ENCODE measurements at places on chromosomes 3 and 15.

DNA sequence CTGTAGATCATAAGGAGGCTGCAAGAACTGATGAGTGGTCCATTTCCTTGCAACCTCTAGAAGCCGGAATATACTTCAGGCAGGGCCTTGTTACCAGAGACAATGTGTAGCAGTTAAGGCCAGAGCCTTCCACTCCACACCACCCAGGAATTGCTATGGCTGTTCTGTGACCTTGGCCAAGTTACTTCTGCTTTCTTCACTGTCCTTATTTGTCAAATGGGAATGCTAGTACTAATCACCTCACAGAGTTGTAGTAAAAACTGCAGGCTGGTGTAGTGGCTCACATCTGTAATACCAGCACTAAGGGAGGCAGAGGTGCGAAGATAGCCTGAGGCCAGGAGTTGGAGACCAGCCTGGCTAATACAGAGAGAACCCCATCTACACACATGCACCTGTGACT, 28.7 kb upstream of the RPN1 start:
- DNase-seq, result no peak

DNA sequence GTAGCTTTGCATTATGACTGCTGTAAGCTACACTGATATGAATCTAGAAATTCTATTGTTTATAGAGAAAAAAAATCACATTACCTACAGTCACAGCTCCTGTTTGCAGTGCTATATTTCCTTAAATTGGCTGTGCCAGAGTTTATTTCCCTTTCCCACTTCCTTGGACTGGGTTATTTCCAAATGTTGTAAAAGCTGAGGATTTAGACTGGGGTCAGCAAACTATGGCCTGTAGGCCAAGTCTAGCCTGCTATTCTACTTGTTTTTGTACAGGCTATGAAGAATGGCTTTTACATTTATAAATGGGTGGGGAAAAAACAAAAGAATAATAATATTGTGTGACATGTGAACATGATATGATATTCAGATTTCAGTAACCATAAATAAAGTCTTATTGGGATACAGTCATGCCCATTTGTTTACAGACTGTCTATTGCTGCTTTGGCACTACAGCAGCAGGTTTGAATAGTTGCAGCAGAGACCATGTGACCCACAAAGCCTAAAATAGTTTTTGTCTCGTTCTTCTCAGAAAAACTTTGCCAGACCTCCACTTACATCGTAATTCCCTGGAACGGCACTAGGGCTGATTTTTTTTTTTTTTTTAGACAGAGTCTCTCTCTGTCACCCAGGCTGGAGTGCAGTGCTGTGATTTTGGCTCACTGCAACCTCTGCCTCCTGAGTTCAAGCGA, 7.8 kb downstream of the GLDN start:
- no peak for DNase-seq

- DNase-seq, result no peak
Observed at GRCh38 chr15:67067930-67068551, 2.6 kb downstream of the SMAD3 start.

GRCh38 chr3:168250415-168250861, 154.7 kb upstream of the GOLIM4 start:
- DNase-seq, result no peak

DNA sequence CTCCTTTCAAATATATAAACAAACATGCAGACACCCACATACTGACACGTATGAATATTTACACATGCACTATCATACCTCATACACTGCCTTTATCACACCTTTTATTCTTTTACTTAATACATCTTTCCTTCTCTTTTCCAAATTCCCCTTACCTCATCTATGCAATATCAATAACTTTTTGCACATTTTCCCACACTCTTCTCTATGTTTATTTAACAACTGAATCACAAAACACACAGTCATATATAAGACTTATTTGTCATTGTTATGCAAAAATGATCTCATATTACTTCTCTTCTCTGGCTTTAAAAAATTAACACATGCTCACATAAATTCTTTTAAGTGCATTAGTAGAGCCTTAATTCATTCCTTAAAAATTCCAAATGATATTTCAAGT, 461.4 kb downstream of the DIPK2A start:
- no peak for DNase-seq

GRCh38 chr3:27556887-27557286, 72.7 kb upstream of the SLC4A7 start:
- no peak for DNase-seq

GRCh38 chr3:86937306-86937791, 53.6 kb downstream of the VGLL3 start:
- no peak for DNase-seq

DNA sequence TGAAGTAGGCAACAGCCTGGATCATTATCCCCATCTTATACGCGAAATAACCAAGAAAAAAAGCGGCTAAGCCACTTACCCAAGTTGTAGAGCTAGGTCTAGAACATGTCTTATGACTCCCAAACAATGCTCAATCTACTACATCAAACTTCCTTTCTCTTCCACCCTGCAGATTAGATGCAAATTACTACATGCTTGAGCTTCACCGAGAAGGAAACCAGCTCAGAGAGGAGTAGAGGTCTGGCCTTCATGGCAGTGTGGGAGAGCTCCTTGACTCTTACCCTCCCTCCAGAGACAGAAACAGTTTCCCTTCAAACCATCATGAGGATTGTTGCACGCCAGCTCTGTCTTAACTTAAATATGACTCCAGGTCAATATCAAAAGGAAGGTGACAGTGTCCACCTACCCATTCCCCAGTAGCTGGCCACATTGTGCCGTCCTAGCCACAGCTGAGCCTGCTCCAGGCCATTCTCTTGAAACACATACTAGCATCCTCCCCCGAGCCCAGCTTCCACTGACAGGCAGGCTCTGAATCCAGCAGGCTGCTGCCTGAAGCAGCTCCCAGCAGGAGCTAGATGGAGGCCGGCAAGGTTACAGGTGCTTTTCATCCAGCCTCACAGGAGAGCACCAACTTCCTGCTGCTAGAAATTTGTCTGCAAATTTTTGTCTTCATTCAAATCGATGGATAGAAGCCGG, 56.8 kb downstream of the CPN2 start:
- no peak for DNase-seq

- no peak for DNase-seq
Observed at GRCh38 chr15:80267658-80268057, 15.6 kb upstream of the CTXND1 start.

- no peak for DNase-seq
Observed at GRCh38 chr3:160869825-160870224, 113.8 kb downstream of the PPM1L start.

GRCh38 chr3:38720465-38720864, 71.0 kb upstream of the SCN5A start:
- DNase-seq, result no peak

GRCh38 chr15:65913631-65914199, 44.4 kb downstream of the RAB11A start:
- no peak for DNase-seq

GRCh38 chr3:133401374-133402135, 1.7 kb downstream of the BFSP2 start:
- DNase-seq, result no peak

- no peak for DNase-seq
Observed at GRCh38 chr15:75397494-75397893, 29.1 kb upstream of the MAN2C1 start.

GRCh38 chr3:6287088-6287875, 573.6 kb upstream of the GRM7 start:
- no peak for DNase-seq

GRCh38 chr3:69691860-69692259, 47.4 kb upstream of the MITF start:
- DNase-seq, result no peak

DNA sequence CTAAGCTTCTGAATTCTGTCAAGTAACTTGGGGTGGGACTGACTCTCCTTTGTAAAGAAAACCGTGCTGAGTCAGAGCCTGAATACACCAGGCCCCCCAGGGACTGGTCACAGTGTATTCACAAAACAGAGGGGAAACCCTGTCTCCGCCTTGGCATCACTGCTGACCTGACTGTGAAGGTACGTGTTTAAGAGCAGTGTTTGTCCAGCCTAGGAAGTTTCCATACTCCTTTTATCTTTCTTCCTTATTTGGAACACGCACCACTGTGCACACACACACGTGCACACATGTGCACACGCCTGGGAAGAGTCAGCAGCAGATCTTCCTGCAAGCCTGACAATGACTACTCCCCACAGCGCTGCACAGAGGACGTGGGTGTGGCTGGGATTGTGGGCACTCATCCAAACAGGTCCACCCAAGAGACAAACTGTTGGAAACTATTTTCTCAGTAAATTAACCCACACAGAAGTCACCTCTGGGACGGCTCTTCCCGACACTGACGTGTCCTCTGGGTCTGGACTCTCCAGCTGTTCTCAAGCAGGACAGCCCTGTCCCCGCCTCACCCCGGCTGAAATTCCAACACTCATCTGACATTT, 87.7 kb downstream of the ATP10A start:
- DNase-seq, result no peak

DNA sequence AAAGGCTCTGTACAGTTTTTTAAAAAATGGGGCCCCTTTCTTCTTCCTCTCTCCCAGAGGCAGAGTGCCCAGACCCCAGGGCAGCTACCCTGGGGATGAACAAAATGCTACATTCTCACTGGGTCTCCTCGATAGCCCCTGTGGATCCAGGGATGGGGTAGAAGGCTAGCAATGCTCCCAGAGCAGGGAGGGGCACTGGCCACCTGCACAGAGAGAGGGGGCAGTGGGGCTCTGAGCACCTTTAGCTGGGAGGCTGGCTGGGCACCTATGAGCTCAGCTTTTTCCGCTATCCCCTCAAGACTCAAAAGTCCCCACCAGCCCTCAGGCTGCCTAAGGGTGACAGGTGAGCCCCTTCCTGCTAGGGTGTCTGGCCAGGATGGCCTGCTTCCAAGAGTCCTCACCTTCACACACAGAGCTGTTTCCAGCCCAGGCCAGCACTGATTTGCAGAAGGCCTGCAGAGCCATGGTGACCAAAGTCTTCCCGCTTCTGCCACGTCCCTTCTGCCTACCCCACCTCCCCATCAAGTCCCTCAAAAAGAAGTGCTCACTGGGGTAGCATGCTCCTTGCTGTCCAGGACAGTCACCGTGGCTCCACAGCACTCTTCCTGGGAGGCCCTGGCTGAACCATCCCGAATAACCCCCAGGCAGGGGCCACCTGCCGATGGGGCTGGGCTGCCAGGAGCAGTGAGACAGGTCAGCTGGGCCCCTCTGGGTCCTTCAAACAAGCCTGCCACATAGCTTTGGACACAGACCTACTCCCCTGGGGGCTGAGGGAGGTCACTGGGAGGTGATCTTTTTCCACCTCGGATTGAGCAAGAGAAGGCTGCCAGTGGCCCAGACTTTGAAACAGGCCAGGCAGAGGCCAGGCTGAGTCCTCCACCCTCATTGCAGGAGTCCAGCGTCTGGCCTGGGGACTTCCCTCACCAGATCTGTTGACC, 20.4 kb downstream of the BMF start:
- DNase-seq, result no peak

GRCh38 chr3:126464093-126464492, 11.6 kb downstream of the ZXDC start:
- no peak for DNase-seq

- DNase-seq, result no peak
Observed at GRCh38 chr3:185825006-185825638, at the start of gene IGF2BP2. Gene IGF2BP2, minus strand, starts transcription at chr3:185825042. Its CDS starts 82 bp downstream, at chr3:185824960.
